ENCODE measurements at places on chromosomes 3 and 15.
A peak's percentile ranks its signal among the peaks of the same experiment; 100 is the strongest.

DNA sequence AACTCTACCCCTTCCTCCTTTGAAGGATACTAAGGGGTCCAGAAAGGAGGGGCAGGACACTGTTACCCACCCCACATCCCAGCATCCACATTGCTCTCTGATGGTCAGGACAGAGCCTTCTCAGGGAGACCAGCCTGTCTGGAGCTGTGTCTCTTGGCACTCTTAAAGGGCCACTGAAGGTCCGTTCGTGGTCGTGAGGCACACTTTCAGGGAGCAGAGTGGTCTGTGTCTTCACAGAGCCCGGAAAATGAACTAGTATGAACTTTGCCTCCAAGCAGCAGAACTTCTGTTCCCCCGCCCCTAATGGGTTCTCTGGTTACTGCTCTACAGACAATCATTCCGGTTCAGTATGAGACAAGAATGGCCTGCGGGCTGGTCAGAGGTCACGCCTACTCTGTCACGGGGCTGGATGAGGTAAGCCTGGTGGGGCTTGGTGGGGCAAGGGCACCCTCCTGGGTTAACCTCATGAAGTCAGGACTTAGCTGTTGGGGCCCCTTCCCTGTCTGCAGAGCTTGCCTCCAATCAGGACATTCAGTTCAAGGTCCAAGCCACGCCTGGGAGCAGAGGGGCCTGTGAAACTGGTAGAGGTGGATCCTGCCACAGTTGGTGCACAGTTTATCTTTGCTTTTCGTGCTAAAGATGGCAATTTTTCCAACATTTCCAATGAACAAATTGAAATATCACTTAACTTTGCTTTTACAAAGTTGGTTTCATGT lies 33.2 kb downstream of the CAPN3 start:
- peak overlapping the region; percentile 30 for H3K4me3 ChIP-seq
- H3K4me1 ChIP-seq: peaks cover 36% of the 10 kb centered on the region
- H3K27me3 ChIP-seq: no peaks in the 10 kb centered on the region

DNA sequence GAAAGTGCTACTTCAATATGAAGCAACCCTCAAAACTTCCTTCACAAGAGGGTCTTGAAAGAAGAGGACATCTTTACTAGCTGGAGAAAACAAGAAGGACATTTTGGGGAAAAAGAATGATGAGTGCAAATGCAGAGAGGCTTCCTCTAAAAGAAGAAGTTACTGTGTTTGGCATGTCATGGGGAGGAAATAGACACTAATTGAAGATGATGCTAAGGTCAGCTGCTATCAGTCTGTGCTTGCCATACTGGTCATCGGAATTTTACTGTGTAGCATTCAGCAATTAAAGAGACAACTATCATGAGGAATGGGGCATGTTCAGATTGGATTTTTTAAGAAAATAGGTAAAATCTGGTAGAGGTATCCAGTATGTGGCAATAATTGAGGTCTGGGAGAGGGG lies 60.0 kb downstream of the THRB start:
- no peaks in the 10 kb centered on the region for H3K36me3 ChIP-seq
- no peak overlapping the region for H3K4me3 ChIP-seq
- H3K27me3 ChIP-seq: no peaks in the 10 kb centered on the region
- H3K4me1 ChIP-seq: peaks cover 22% of the 10 kb centered on the region

DNA sequence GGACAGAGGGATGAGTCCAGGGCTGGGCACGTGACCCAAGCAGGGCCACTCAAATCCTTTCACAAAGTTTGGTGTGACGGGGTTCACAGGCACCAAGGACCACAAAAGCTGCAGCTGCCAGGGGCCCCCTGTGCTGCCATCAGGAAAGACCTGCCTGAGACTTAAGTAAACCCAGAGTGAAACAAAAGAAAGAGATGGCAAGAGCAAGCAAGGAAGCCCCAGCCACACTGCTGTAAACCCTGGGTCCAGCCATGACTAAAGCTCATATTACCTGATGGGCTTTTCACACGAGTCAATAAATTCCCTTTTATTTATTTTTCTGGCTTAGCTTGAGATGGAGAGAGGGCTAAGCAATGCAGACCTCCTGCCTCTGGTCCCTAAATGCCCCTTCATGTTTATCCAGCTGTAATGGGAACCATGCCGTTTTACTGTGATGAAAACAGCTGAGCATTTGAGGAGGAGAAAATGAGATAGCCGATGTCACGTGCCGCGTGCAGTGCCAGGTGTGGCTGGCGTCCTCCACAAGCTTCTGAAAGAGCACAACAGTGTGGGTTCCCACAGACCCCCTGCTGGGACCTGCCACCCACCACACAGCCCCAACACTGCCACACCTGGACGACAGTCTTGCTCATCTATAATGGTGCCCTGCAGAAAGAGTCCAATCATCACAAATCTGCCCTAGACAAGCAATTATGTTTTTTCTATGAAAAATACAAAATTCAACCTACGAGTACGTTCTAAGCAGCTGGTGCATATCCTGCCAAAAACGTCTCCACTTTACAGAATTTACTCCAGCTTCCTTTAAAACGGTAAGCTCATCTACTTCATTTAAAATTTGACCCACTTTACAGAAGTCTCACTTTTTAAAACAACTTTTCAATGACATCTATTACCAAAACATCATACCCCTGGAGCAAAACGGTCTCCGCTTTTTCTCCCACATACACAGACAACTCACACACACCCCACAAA lies 34.2 kb downstream of the ADAMTS17 start:
- DNase-seq: no peak
- no peaks in the 10 kb centered on the region for H3K4me1 ChIP-seq
- no peaks in the 10 kb centered on the region for H3K27me3 ChIP-seq
- no peak overlapping the region for H3K27ac ChIP-seq

DNA sequence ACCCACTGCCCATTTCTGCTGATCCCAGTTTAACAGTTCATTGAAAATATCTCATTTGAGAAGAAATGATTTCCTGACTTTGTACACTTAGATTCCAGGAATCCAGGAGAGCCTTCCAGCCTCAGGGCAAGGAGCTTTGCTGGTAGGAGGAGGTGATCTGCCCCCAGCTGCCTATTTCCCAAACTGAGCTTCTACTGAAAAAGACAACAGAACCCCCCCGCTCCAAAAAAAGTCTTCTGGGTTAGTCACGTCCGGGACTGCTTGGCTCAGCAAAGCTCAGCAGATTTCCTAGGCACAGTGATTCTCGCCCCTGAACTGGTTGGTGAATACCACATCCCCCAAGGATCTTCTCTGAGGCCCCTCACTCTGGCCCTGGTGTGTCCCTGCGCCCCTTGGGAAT lies 13.1 kb downstream of the SLC6A6 start:
- H3K4me1 ChIP-seq: peaks cover 38% of the 10 kb centered on the region
- no peak overlapping the region for H3K27ac ChIP-seq
- no peak for DNase-seq
- no peak overlapping the region for H3K4me3 ChIP-seq

Measured in Caco-2 (cell line).